ENCODE measurements at places on chromosomes 16 and 17. TPM values are rescaled to one million over a fixed set of nuclear protein-coding genes. Genes with fewer than 3 reads are reported as not detected.
A peak's percentile ranks its signal among the peaks of the same experiment; 100 is the strongest.

Gene CBFA2T3
- 11.5 TPM for total RNA-seq

Gene ZNF207
- total RNA-seq: 221 TPM

Gene TBC1D3H
- total RNA-seq: not detected

Gene MCRIP2
- 21.7 TPM for total RNA-seq

Gene TMEM238L
- total RNA-seq: not detected

Gene IL21R
- total RNA-seq: 0.22 TPM

Gene TMC7
- total RNA-seq: 1.9 TPM

Gene HOXB13
- 26.9 TPM for total RNA-seq

DNA sequence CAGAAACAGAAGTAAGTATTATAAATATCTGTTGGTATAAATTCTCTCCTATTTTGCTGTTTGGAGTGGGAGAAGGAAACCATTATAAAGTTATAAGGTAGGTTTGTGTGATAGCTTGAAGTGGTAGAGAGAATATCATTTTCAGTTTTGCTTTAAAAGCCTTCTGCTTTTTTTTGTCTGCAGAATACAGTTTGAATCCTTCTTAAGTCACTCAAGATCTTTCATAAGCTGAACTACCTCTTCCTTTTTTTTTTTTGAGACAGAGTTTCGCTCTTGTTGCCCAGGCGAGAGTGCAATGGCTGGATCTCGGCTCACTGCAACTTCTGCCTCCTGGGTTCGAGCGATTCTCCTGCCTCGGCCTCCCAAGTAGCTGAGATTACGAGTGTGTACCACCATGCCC is 9.0 kb downstream of the ATAD5 start:
- H3K4me3 ChIP-seq: no peak overlapping the region
- no peak for DNase-seq
- H3K27ac ChIP-seq: no peak overlapping the region
- H3K27me3 ChIP-seq: no peaks in the 10 kb centered on the region
- peaks cover 16% of the 10 kb centered on the region for H3K36me3 ChIP-seq

DNA sequence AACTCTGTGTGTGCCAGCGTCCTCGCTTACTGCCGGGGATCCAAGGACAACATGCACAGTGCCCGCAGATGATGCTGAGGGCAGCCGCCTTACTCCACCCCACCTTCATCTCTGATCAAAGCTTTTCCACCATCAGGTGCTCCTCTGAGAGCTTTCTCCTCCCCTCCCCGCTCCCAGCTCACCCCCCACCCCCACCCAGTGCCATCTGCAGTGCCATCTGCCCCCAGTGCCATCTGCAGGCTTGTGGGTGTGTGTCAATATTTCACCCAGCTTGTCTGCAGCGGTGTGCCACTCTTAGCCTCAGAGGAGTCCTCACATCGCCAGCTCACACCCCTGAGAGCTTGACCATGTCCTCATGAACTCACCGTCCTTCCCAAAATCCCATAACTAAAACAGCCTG is 98.2 kb upstream of the NOL11 start:
- no peaks in the 10 kb centered on the region for H3K36me3 ChIP-seq
- no peak overlapping the region for H3K27ac ChIP-seq
- DNase-seq: no peak
- H3K4me3 ChIP-seq: no peak overlapping the region
- no peaks in the 10 kb centered on the region for H3K27me3 ChIP-seq
- H3K4me1 ChIP-seq: no peaks in the 10 kb centered on the region

DNA sequence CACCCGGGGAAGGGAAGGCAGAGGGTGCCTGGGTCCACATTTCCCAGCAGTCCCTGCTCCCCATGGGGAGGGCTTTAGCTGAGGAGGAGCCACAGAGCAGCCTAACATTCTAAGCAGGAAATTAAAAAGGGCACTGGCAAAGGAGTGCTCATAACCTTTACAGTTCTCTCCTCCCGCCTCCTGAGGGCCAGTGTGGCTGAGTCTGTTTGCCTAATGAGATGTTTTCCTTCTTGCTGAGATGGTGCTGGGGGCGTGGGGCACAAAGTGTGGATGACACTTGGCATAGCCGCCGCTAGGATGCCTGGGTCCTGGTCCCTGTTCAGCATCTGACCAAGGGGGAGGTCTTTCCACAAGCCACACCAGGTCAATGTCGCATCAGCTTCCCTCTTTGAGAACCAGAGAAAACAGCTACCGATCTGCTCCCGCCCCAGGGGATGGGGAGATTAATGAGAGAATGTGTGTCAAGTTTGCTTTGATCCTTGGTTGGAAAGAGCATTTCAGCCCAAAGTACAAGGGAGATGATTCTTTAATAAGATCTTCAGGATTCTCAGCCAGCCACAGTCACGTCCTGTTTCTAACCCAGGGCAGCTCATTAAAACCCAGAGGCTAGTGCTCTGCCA is 5.8 kb downstream of the KIF18B start:
- peak overlapping the region; percentile 80 for H3K27ac ChIP-seq
- H3K36me3 ChIP-seq: peaks cover 18% of the 10 kb centered on the region
- H3K4me3 ChIP-seq: peak overlapping the region; percentile 14
- H3K27me3 ChIP-seq: no peaks in the 10 kb centered on the region

DNA sequence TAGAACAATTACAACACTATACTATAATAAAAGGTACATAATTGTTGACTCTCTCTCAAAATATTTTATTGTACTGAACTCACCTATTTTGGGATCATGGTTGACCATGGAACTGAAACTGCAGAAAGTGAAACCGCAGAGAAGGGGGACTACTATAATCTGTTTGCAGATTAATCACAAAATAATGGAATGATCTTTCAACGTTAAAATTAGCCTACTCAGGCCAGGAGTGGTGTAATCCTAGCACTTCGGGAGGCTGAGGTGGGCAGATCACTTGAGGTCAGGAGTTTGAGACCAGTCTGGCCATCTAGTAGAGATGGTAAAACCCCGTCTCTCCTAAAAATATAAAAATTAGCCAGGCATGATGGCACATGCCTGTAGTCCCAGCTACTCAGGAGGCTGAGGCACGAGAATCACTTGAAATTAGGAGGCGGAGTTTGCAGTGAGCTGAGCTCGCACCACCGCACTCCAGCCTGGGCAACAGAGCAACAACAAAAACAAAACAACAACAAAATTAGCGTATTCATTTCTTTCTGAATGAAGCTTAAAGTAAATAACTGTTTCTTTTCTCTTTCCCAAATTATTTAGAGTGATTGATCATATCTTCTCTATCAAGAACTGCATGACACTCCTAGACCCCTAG is 45.6 kb downstream of the IKZF3 start:
- H3K4me3 ChIP-seq: no peak overlapping the region
- H3K4me1 ChIP-seq: peaks cover 6% of the 10 kb centered on the region
- no peak for DNase-seq
- H3K27ac ChIP-seq: no peak overlapping the region
- H3K27me3 ChIP-seq: peaks cover 4% of the 10 kb centered on the region

DNA sequence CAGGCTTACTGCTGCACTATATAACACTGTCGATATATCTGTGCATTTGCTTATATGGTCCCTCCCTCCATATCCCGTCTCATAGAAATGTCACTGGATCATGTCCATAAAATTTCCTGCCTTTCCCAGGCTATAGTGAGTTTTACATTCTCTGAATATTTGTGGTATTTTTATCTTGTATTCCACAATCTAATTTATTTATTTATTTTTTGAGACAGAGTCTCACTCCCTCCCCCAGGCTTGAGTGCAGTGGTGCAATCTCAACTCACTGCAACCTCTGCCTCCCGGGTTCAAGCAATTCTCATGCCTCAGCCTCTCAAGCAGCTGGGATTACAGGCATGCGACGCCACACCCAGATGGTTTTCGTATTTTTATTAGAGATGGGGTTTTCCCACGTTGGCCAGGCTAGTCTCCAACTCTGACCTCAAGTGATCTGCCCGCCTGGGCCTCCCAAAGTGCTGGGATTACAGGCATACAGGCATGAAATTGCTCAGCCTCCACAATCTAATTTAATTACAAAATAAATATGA is 12.9 kb downstream of the TRIM37 start:
- H3K27ac ChIP-seq: peak overlapping the region; percentile 96
- DNase-seq: no peak

GRCh38 chr16:54177052-54177861 is 109.3 kb downstream of the IRX3 start:
- no peak for DNase-seq
- peak overlapping the region; percentile 4 for H3K4me3 ChIP-seq
- no peaks in the 10 kb centered on the region for H3K27me3 ChIP-seq
- H3K4me1 ChIP-seq: peaks cover 87% of the 10 kb centered on the region
- peak overlapping the region; percentile 91 for H3K27ac ChIP-seq

- peaks cover 7% of the 10 kb centered on the region for H3K36me3 ChIP-seq
- peak overlapping the region; percentile 35 for H3K27ac ChIP-seq
- no peak for DNase-seq
Observed at GRCh38 chr17:29733166-29733565, 110.5 kb upstream of the CORO6 start.

GRCh38 chr16:56288019-56288418 is 96.7 kb downstream of the GNAO1 start:
- no peak overlapping the region for H3K4me3 ChIP-seq
- no peaks in the 10 kb centered on the region for H3K36me3 ChIP-seq
- DNase-seq: no peak
- H3K27ac ChIP-seq: no peak overlapping the region
- no peaks in the 10 kb centered on the region for H3K27me3 ChIP-seq

DNA sequence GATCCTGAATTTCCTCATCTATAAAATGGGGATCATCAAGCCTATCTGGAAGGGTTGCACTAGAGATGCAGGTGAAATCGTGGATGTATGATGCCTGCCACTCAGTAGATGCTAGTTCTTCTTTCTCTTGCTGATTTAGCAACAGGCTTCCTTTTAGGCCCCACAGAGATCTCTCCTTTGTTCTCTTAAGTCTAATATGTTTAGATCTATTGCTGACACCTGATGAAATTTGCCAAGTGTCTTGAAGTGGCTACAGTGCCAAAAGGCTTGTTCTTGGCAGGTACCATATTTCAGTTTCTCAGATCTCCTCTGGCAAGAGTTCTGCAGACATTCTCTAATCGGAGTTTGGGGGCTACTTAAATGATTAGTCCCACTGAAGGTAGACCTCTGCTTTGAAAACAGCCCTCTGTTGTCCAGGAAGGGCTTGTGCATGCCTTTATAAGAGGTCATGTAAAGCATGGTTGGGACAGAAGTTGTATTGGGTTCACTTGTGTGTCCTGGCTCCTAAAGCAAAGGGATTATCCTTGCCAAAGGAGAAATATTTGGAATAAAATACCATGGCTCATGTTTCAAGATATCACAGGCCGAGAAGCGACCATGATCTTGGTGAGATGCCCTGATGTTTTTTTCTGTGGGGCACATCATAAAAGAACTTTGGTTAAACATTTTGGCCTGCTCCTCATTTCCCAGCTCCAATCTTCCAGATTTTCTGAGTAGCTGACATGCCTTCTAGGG is 234.0 kb downstream of the MSI2 start:
- H3K4me3 ChIP-seq: no peak overlapping the region
- H3K27ac ChIP-seq: no peak overlapping the region
- no peak for DNase-seq
- H3K36me3 ChIP-seq: no peaks in the 10 kb centered on the region

GRCh38 chr17:77027271-77027889 is 113.4 kb upstream of the SEC14L1 start:
- H3K4me3 ChIP-seq: no peak overlapping the region
- H3K27me3 ChIP-seq: peaks cover 15% of the 10 kb centered on the region
- DNase-seq: no peak
- no peaks in the 10 kb centered on the region for H3K4me1 ChIP-seq

DNA sequence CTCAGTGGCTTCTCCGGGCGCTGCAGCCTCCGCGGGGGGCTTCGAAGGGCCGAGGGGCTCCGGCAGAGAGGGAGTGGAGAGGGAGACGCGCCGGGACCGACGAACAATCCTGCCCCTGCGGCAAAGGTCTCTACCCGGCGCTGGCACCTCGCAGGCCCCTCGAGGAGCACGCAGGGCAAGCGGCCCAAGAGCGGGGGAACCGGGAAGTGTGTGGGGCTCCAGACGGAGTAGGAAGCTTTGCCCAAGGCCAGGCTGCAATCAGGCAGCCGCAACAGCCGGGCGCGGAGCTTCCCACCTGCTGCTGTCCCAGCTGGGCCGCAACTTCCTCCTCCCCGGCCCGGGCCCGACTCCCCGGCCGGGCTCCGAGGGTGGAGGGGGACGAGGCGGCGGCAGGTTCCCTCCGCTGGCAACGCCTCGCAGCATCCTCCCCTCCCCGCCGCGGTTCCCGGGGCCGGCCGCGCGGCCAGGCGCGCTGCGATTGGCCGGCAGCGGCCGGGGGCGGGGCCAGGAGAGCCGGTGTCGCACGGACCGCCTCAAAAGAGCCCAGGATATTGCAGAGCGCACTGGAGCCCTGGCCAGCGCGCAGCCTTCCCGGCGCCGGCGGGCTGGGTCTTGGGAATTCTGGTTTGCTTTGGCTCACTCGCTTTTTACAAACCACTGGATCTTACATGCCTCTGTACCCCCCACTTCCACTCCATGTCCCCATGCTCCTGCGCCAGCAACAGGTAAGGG is at the start of gene KCNJ2:
KCNJ2 (plus strand) TSS at position 556 of the 732 bp plus-strand sequence. CDS start 5,508 bp downstream, outside the sequence.
- H3K27me3 ChIP-seq: peaks cover 3% of the 10 kb centered on the region
- H3K4me1 ChIP-seq: peaks cover 62% of the 10 kb centered on the region
- peak; percentile 82 for DNase-seq
- peak within 1 kb of the TSS; percentile 95 for H3K27ac ChIP-seq
